ENCODE measurements at places on chromosomes 11 and 22.

GRCh38 chr11:100889758-100890157 lies 202.7 kb downstream of the ARHGAP42 start:
- no peak for DNase-seq

DNA sequence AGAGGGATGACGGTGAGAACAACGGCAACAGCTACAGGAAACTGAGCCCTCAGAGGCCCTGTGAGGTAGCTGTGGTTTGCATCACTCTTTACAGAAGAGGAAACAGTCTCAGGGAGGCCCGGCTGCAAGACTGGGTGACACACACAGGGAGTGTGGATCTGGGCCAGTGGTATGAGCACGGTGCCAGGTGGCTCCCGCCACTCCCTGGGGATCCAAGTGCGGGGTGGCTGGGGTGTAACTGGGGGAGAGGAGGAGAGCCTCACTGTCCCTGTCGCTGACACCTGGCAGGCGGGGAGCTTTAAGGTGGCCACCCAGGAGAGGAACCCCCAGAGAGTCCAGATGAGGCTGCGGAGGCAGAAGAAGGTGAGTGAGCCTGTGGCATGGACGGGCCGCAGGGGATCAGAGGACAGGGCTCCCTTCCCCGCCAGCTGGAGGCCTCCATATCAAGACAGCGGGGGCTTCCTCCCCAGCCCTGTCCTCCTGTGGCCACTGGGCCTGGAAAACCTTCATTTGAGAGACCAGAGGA lies 5.6 kb downstream of the RGL4 start:
- no peak for DNase-seq

- no peak for DNase-seq
Observed at GRCh38 chr22:27613099-27614005, 188.2 kb downstream of the MN1 start.

GRCh38 chr11:131671734-131672133 lies 301.3 kb downstream of the NTM start:
- DNase-seq: no peak

GRCh38 chr11:76194872-76195668 lies 11.2 kb downstream of the WNT11 start:
- no peak for DNase-seq

GRCh38 chr11:9158898-9159391 lies 67.5 kb upstream of the SCUBE2 start:
- no peak for DNase-seq

GRCh38 chr11:57674251-57674650 lies 6.3 kb downstream of the ZDHHC5 start:
- DNase-seq: no peak

- DNase-seq: no peak
Observed at GRCh38 chr11:33552756-33553155, 147.9 kb downstream of the C11orf91 start.

- no peak for DNase-seq
Observed at GRCh38 chr11:123301696-123302400, 106.8 kb upstream of the CLMP start.

DNA sequence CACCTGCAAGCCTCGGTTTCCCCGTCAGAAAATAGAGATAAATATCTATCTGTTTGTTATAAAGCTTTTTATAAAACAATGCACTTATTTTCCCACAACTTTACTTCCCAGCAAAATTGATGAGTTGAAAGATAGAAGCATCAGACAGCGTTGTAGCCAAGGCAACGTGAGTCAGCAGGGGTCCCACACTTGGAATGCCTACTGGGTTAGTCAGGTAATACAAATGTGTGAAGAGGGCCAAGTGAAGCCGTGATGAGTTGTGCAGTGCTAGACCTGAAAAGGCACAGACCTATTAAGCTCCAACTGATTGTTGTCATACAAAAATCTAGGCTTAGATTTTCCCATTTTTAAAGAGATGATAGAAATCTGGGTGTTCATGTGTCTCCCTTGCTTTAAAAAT lies 118.7 kb downstream of the PGR start:
- no peak for DNase-seq

GRCh38 chr11:12454782-12455181 lies 77.4 kb downstream of the PARVA start:
- DNase-seq: no peak

DNA sequence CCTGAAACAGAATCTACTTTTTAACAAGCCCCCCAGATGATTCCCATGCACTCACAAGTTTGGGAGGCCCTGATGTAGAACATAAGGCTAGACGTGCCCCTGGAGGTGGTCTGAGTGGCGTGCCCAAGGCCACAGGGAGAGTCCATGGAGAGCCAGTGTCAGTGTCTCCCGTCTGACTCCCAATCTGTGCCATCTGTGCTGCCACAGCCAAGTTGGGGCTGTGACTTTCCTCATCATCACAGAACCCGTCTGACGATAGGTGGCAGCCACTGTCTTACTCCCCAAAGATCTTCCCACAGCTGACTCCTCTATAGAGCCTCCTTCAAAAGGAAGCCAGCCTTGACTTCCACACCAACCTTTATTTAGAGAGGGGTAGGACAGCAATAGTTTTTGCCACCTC lies 470.5 kb downstream of the SOX6 start:
- no peak for DNase-seq

- no peak for DNase-seq
Observed at GRCh38 chr22:37357446-37358075, 69.7 kb downstream of the ELFN2 start.

DNA sequence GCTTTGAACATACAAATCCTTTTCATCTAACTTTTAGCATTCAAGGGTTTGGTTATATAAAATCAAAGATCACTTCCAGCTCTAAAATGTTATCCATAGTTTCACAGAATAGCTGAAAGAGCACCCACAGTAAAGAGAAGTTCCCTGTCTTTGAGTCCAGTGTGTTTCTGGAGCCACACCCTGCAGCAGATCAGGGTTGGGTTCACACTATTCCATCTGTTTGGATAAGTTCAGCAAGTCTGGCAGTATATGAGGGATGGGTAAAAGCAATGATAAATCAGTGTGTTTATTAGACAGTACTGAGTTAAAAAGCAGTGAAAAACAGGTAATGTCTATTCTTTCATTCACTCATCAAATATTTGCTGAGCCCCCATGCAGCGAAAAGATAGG lies 135.8 kb upstream of the PITPNB start:
- DNase-seq: no peak

DNA sequence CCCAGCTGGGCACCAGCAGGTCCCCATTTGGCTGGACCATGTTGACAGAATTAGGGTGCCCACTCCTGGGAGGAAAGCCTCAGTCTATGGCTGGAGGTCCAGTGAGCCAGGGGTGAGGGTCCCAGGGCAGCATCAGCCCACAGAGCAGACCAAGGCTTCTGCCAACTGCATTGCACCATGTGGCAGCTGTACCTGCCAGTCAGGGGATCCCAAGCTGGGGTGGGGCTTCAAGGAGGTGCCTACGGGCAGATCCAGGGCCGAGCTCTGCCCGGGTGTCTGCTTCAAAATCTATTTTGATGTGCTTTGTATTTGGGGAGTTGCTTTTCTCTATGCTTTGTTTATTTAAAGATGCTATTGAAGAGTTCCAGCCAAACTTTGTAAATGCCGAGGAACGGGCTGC lies 10.4 kb downstream of the GP1BB start:
- no peak for DNase-seq

- DNase-seq: peak; percentile 45
Observed at GRCh38 chr22:36197065-36197440, 4.6 kb downstream of the APOL4 start.

- peak; percentile 78 for DNase-seq
Observed at GRCh38 chr11:118996926-118997626, 862 bp upstream of the CENATAC start.

- DNase-seq: no peak
Observed at GRCh38 chr22:30511911-30512310, 6.4 kb upstream of the SEC14L4 start.

GRCh38 chr11:2583605-2583958 lies 116.2 kb downstream of the KCNQ1OT1 start:
- DNase-seq: no peak

GRCh38 chr22:20206709-20207215 lies 55.9 kb upstream of the CCDC188 start:
- DNase-seq: peak; percentile 59

DNA sequence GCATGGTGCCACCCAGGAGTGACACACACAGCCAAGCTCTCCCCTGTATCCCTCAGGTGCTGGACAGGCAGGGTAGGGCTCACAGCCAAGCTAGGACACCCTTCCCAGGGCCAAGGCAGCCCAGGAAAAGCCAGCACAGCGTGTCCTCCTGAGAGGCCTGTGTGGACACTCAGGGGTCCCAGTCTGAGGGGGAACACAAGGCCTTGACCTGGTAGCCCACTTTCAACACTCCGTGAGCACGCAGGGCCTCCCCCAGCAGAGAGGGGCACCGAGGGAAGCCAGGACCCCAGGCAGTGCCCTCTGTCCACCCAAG lies 24.9 kb downstream of the OSBPL5 start:
- DNase-seq: no peak

GRCh38 chr11:62553839-62554361 lies 7.3 kb upstream of the AHNAK start:
- no peak for DNase-seq

GRCh38 chr11:12876988-12877387 lies 132.1 kb upstream of the RASSF10 start:
- no peak for DNase-seq

GRCh38 chr22:18970176-18970947 lies 34.3 kb upstream of the PRODH start:
- DNase-seq: no peak

- no peak for DNase-seq
Observed at GRCh38 chr11:55956521-55956920, 13.2 kb downstream of the OR10AG1 start.

DNA sequence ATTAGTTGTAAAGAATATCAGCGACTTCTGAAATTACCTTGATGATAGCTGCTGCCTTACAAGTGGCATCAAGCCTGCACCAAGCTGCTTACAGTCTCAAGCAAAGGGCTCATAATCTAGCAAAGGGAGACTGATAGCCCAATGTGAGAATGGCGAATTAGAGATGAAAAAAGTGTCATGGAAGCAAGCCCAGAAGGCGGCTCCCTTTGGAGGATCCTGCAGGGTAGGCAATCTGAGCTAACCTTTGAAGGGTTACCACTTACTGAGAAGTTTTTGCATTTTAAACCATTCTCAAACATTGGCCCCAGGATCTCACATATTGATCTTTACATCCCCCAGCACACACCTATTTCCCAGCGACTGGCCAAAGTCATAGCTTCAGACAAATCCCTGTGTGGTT lies 18.5 kb downstream of the GAB2 start:
- no peak for DNase-seq

DNA sequence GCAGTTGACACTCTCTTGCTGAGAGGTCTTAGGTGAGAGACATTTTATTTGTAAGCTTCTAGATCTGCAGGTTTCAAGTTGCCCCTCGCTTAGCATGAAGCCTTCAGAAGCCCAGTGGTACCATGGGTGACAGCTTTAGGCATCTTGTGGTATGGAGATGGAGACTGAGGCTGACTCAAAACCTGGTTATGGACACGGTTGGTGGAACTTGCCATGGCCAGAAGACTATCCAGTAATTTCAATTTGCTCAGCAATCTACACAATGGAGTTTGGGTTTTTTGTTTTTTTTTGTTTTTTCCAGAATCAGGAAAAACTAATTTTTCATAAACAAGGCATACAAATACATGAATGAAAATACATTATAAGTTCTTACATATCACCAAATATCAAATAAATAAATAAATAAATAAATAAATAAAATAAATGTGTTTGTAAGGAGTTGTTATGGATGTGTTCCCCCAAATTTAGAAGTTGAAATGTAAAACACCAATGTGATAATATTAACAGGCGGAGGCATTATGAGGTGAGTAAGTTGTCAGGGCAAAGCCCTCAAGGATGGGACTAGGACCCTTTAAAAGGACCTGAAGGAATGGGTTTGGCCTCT lies 22.6 kb downstream of the ETS1 start:
- no peak for DNase-seq

GRCh38 chr22:30704978-30705377 lies 10.3 kb downstream of the OSBP2 start:
- DNase-seq: no peak

DNA sequence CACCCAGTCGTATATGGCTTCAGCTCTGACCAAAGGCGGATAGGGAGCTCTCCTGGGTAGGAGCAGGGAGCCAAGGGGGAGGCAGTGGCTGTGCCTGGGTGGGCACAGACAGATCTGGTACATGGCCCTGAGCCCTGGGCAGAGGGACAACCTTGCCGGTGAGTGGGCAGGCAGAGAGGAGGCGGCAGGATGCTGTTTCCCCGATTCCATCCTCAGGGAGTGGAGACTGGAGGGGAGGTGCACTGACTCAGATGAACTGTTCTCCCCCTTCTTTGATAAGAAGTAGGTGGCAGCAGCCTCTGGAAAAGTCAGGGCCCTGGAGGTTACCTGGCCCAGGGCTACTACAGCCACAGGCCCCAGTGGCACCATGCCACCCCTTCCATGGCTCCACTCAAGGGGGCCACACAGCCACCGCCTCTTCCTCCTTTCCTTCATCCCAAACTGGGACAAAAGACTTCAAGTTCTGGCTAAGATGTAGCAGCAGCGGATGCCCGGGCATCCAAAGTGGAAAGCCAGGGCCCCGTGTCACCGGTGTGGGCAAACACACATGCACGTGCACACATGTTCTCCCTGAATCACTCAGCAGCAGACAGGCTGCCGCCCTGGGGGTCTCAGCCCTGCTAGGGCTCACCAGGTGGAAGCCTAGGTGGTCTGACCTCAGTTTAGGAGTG lies 13.4 kb downstream of the CXCR5 start:
- no peak for DNase-seq

- no peak for DNase-seq
Observed at GRCh38 chr11:13055200-13055599, 46.1 kb downstream of the RASSF10 start.

GRCh38 chr11:108727665-108728064 lies 62.8 kb downstream of the DDX10 start:
- DNase-seq: no peak

DNA sequence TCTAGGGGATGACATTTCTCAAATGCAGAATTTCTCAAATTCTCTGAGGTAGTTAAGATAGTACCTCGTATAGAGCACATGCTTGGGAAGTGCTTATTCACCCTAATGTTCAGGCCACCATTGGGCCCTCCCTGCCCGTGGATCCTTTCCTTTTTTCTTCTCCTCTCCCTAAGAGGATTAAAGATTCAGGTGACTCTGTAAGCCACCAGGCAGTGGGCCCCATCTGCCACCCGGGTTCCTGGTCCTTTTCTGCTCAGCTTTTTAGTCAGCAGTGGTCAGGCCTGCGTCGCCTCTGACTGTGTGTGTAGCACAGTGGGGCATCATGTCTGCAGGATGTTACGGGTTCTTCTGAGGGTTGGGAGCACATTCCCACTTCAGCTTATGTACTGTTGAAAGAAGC lies 7.2 kb downstream of the CEP164 start:
- no peak for DNase-seq

DNA sequence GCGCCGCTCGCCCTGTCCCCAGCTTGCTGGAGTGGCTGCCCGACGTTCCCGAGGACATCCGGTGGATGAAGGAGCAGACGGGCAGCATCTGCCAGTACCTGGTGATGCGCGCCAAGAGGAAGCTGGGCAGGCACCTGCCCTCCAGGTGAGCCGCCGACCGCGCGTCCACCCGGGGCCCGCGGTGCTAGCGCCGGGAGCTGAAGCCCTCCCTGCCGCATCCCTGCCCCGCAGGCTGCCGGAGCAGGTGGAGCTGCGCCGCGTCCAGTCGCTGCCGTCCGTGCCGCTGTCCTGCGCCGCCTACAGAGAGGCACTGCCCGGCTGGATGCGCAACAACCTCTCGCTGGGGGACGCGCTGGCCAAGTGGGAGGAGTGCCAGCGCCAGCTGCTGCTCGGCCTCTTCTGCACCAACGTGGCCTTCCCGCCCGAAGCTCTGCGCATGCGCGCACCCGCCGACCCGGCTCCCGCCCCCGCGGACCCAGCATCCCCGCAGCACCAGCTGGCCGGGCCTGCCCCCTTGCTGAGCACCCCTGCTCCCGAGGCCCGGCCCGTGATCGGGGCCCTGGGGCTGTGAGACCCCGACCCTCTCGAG lies 3.3 kb upstream of the CRACR2B start:
- DNase-seq: no peak

- no peak for DNase-seq
Observed at GRCh38 chr22:20636075-20636812, 128.8 kb downstream of the MED15 start.
